Osteoblast (primary cell): ENCODE measurements at places on chromosomes 7 and 10. TPM values are rescaled to one million over a fixed set of nuclear protein-coding genes. Genes with fewer than 3 reads are reported as not detected.

- H3K27me3 ChIP-seq, result peaks cover 17% of the 10 kb centered on the region
- no peak for DNase-seq
- no peak overlapping the region for H3K27ac ChIP-seq
- H3K4me3 ChIP-seq, result no peak overlapping the region
Measured at GRCh38 chr10:27771231-27771630, 25.6 kb upstream of the MKX start.

DNA sequence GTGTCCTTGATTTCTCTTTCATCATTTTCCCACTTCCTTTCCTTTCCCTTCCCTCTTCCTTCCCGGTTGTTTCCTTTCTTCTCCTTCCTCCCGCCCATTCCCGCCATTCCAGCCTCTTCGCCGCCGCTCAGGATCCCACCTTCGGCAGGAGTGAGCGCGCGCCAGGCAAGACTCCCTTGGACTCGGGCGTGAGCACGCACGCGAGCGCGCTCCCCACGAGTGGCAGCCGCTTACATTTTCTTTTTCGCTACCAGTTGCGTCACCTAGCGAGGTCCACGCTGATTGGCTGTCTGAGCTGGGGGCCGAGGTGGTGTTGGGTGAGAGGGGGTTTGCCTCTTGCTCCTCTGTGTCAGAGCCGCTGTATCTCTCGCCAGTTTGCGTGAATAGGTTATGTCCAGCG lies 11.8 kb downstream of the ZAN start:
- no peaks in the 10 kb centered on the region for H3K4me1 ChIP-seq
- no peaks in the 10 kb centered on the region for H3K27me3 ChIP-seq
- peak; percentile 62 for DNase-seq
- no peaks in the 10 kb centered on the region for H3K36me3 ChIP-seq

- DNase-seq, result no peak
- H3K27me3 ChIP-seq, result no peaks in the 10 kb centered on the region
- peaks cover 3% of the 10 kb centered on the region for H3K4me1 ChIP-seq
- H3K27ac ChIP-seq, result no peak overlapping the region
Measured at GRCh38 chr7:105204953-105205352, 183.8 kb downstream of the SRPK2 start.

Gene STAG3
- 0.59 and 1.4 TPM in 2 replicates for total RNA-seq

- peaks cover 3% of the 10 kb centered on the region for H3K27me3 ChIP-seq
- no peak overlapping the region for H3K4me3 ChIP-seq
- H3K36me3 ChIP-seq, result no peaks in the 10 kb centered on the region
- no peak for DNase-seq
- H3K27ac ChIP-seq, result no peak overlapping the region
- no peaks in the 10 kb centered on the region for H3K4me1 ChIP-seq
Measured at GRCh38 chr10:132011024-132011423, 29.3 kb upstream of the BNIP3 start.
